ENCODE measurements at places on chromosomes 6 and 20.
A peak's percentile ranks its signal among the peaks of the same experiment; 100 is the strongest.

DNA sequence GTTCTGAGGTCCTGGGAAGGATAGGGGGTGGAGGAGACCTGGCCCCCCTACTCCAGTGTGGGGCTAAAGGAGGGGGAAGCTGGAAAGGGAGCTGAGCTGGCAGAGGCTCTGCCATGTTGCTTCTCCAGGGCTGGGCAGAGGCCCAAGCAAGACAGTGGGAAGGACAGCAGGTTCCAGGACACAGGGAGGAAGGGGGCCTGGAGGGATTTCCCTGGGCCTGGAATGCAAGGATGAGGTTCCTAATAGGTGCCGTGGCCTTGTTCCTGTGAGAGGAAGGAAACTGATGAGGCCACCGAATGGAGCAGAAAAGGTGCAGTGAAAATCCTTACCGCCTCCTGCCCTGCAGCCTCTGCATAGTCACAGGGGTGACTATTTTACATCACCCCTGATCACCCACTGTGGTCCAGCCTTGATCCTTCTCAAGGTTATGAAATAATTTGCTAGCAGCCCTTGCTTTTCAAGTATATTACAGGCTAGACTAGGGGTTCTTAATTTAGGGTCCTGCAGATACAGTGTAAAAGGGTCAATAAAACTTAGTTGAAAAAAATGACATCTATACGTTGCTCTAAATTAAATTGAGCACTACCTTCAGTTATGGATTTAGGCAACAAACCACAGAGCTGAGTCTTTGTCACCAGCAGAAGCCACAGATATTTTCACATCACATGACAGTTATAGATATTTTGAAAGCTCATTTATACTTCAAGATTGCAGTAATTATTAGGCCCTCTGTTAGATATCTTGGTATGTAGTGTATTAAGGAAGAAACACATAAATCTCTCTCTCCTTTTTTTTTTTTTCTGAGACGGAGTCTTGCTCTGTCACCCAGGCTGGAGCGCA is 45.7 kb upstream of the RNF24 start:
- no peak for DNase-seq

DNA sequence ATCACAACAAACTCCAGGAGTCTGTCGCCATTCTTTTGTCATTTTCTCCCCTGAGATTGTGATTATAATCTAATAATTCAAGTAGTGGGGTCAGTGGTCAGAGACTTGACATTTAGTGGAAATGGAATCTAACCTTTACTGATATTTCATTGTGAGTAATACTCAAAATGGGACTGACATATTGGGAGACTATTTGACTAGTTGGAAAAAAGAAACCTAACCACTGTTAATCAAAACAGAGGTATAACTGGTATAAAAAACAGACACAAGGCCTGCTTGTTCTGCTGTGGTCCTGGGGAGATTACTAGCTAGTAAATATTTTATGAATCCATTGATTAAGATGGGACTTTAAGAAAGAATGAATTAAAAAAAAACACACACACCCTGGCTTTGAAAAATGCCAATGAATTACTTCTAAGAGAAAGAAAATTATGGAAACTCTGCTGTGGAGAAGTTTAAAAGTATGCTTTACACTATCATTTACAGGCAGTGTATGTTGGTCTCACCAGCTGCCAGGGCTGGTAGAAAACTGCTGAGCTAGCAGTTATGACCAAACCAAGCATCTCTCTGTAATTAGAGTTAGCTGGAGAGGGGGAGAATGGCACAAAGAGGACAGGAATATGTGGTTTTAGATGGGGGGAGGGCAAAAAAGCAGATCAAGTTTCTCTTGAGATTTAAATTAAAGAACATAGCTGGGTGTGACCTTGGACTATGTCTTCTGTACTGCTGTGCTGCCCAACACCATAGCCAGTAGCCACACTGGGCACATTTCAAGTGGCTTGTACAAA is 103.7 kb downstream of the FYN start:
- peak; percentile 51 for DNase-seq

- DNase-seq: no peak
Observed at GRCh38 chr6:52820198-52820597, 16.6 kb upstream of the GSTA1 start.

- DNase-seq: peak; percentile 28
Observed at GRCh38 chr6:11810854-11811643, 32.4 kb upstream of the ADTRP start.

DNA sequence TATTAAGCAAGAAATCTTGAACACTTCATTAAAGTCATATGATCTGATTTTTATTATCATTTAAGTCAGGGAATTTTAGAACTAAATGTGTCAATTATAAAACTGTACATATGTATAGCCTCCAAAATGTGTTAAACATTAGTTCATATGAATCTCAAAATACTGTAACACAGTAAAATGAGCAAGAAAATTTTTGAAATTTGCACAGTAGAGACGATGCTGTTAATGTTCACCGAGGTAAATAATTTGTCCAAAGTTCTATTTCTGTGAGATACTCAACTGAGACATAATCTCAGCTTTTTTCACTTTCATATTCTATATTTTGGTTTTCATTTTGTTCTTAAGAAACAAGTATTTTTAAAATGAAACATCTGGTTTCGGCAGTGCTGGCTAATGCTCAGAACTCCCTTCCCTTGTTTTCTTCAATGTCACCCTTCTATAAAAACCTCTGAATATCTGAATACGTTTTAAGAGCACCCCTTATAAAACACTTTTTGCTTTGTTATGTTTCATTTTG is 353.1 kb downstream of the LAMA2 start:
- DNase-seq: no peak

- DNase-seq: no peak
Observed at GRCh38 chr6:10713962-10714361, 8.9 kb upstream of the TMEM14C start.

DNA sequence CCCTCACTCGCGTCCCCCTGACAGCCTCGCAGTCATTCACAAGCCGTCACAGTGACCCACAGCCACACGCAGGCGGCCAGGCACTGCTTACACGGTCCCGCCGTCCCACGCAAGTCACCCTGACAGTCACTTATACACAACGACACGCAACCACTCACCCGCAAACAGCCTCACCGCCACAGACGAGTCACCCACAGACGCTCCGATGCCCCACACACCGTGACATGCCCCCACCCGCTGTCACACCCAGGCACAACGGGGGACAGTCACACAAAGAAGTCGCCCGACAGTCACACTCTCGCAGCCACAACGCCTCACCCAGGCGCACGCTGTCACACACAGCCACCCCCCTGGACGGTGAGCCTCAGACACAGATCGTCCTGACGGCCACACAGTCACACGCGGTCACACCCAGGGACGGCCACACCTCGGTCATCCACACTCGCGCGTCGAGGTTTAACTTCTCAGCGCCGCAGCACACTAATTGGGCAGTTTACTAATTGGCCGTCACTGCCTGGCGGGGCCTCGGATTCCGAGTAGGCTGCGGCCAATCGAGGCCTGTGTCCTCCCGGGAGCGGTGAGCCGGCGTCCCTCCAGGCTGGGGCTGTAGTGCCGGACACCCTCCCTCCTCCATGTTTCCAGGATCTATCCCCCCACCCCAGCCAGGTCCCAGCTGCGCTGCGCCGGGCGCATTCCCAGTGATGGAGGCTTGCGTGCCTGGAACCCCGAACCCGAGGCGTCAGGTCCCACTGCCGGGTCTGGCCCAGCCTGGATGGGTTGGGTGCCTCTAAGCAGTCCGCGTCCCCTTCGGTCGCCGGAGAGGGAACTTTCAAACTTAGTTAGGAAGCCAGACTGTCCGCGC is 790 bp downstream of the TOX2 start:
- no peak for DNase-seq

DNA sequence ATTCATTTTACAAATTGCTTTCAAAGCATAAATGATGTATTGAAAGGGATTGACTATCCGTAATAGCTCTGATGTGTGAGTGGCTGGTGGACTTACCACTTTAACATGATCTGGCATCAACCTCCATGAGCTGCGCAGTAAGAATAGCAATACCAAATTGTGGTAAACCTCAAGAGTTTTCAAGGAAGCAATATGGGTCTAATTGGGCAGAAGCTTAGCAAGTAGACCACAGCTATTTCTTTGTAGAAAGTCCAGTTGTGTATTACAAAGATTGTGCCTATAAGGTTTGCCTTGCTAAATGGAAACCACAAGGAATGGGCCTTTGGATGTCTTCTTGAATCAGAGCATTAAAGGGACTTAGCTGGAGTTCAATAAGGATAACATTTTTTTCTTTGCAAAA is 736.6 kb downstream of the KIF16B start:
- DNase-seq: peak; percentile 86

DNA sequence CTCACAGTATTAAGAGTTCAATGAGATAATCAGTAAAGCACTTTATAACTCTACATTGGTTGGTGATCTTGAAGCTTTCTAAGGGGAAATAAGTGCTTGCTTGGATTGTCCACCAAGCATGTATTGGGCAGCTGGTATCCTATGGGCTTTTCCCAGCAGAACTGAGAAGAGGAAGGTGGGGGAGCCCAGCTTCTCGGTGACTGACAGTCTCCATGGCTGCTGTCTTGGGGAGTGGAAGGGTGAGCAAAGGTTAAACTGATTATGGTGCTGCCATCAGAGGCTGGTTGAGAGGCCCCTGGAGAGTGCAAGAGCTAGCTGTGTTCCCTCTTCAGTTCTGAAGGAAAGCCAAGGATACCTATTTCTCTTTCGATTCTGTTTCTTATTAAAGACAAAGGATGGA is 35.5 kb upstream of the ADTRP start:
- DNase-seq: no peak

- DNase-seq: no peak
Observed at GRCh38 chr6:156423829-156424228, 353.3 kb upstream of the ARID1B start.

DNA sequence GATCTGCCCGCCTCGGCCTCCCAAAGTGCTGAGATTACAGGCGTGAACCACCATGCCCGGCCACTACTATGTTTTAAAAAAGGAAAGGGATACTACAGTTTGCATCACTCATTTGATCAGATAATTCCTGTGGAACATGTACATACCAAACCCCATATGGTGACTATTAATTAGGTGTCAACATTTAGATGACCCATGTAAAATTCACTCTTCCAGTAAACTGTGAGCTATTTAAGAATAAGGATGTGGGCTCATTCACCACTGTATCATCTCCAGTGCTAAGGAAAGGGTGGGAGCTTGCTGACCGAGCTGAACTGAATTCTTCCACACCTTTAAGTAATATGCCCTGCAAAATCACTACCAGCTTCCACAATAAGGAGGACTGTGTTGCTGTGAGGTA is 127.5 kb downstream of the BTBD9 start:
- DNase-seq: no peak

DNA sequence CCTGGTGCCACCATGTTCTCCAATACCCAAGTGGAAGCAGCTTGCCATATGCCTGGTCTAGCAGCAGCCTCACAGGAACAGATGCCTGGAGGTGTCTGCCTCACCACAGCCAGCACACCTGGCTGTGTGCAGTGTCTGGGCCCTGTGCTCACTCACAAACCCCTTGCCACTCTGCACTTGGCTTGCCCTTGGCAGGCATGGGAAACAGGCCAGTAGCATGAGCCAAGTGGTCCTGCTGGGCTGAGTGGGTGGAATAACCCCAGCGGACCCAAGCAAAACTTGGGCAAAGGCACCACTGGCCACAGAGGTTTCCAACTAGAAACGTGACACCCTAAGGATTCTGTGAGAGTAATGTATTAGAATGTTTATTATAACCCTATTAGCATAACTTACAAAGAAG is 600.5 kb upstream of the GJE1 start:
- DNase-seq: no peak

- no peak for DNase-seq
Observed at GRCh38 chr6:137868721-137869548, 1.9 kb downstream of the TNFAIP3 start.

DNA sequence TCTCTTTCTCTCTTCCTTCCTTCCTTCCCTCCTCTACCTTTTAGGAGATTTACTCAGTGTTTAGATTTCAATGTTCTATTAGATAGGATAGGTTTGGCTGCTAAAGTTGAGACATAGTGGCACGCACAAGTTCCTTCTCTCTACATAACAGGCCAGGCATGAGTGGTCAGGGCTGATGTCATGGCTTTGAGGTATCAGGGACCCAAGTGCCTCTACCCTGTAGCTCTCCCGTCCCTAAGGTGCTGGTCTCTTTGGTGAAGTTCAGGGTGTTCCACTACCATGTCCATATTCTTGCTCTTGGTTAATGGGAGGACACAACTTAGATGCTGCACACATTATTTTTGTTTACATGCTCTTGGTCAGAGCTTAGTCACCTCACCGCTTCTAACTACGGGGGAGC is 245.3 kb downstream of the QKI start:
- DNase-seq: no peak

DNA sequence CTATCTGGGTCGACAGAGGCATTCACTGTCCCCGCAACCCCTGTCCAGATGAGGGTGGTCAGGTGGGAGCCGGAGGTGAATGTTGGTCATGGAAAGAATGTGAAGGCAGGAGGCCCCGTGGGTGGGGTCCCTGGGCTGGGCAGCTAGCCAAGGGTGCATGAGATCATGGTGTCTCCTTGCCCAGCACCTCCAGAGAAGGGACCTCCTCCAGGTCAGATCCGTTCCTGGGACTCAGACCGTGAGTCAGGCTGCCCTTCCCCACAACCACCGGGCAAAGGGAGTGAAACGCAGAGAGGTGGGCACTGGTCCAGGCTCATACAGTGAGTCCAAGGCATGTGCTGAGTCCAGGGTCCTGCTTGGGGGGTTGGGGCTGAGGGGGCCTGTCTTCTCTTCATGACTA is 3.5 kb downstream of the FOXS1 start:
- peak; percentile 29 for DNase-seq

DNA sequence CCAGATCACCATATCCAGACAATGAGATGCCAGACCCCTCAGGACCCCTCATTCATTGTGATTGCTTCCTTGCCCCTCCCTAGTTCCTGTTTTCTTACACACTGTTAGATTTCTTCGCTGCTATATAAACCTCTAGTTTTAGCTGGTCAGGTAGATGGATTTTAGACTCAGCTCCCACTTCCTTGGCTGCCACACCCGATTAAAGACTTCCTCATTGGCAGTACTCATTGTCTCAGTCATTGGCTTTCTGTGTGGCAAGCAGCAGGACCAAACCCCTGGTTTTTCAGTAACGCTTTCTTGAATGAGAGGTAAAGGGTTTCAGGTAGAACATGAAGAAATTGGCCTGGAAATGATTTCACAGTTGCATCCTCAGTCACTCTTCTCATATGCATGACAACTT is 47.9 kb downstream of the QRSL1 start:
- no peak for DNase-seq

GRCh38 chr20:1381753-1382591 is 10.9 kb downstream of the FKBP1A start:
- peak; percentile 87 for DNase-seq

DNA sequence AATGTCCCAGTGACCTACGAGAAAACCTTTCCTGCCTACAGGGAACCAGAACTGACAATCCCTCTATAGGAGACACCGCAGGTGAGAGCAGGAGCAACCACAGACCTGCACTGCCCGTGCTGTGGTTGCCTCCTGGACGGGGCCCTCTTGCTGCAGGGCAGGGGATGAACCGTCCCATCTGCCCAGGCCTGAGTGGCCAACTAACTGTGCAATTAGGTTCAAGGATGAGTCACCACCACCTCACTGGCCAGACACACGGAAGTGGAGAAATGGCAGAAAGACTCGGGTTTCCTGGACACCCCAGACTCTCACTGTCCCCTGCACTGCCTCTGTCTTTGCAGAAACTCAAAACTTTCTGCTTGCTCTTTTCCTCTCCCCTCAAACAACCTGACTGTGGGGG is 13.8 kb upstream of the HLA-G start:
- DNase-seq: no peak

GRCh38 chr6:139494376-139494990 is 120.0 kb upstream of the CITED2 start:
- no peak for DNase-seq

- DNase-seq: no peak
Observed at GRCh38 chr6:90086517-90086916, 192.2 kb downstream of the GJA10 start.

- no peak for DNase-seq
Observed at GRCh38 chr20:1215386-1216170, 10.3 kb upstream of the RAD21L1 start.

- no peak for DNase-seq
Observed at GRCh38 chr6:25218346-25218745, 60.8 kb upstream of the CARMIL1 start.

All from myocyte (in vitro differentiated cells).